Tibial artery (tissue), 4 donors: ENCODE measurements at places on chromosomes 4 and X.
A peak's percentile ranks its signal among the peaks of the same experiment; 100 is the strongest.

- no peak for DNase-seq
Measured at GRCh38 chrX:42000836-42001235, 77.5 kb upstream of the CASK start.

DNA sequence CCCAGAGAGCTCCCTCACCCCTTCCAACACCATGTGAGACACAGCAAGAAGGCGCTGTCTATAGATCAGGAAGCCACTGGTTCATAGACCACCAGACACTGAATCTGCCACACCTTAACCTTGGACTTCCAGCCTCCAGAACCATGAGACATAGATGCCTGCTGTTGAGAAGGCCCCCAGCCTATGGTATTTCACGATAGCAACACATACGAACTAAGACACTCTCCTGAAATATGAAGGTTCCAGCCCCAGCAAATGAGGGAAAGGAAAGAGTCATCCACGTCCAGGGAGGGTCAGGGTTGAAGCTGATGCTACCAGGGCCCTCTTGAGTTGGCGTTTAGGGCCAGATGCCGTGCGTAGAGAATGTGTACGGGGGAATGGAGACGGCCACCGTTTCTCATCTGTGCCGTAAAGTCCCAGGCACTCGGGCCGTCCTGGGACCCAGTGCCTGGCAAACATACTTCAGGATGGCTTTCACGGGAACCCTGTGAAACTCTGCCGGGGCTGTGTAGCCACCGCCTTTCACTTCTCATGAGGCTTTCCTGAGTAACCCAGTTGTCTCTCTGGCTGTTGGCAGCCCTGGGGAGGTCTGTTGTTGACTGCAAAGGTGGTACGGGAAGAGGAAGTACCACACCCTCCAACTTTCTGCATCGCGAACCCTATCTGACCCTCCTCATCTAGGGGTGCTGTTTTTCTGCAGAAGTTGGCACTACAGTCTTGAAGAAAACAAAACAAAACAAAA lies 17.7 kb upstream of the P2RY8 start:
- no peak for DNase-seq

DNA sequence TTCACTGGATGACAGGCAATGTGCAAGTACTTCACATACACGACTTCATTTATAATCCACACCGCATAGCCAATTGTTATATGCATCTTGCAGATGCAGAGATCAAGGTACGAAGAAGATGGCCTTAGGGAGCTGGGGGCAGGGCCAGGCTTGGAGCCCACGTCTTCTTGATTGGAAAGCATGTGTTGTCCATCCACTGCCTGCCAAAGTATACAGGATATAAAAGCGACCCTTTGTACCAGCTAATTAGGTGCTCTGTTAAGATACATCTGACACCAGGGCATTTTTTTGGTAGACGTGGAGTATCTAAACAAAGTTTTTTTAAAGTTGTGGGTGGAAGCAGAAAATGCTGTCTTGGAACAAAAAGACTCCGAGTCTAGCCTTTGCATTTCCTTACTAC lies 1.4 kb downstream of the C4orf36 start:
- DNase-seq = no peak

- no peak for DNase-seq
Measured at GRCh38 chr4:134691915-134692314, 490.3 kb upstream of the PABPC4L start.

- no peak for DNase-seq
Measured at GRCh38 chrX:69969460-69969859, 80.3 kb downstream of the AWAT2 start.

- DNase-seq = peak; percentile 57
Measured at GRCh38 chr4:1245481-1246051, 3.4 kb downstream of the CTBP1 start.

- no peak for DNase-seq
Measured at GRCh38 chrX:66045894-66046293, 6.0 kb upstream of the VSIG4 start.

DNA sequence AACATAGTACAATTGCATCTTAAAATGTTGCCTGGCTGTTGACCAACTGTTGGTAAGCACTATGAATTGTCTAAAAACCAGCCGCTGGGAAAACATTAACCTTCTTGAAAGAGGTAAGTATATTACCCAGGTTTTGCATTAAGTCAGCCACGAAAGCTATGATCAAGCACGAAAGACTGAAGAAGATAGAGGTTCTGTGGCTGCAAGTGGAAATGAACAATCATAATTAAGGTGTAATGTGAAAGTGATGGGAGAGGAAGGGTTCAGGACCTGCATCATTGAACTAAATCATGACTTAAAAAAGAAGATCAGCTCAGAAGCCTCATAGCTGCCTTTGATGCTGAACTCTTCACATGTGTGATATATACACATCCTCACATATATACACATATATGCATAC lies 341.0 kb downstream of the NR3C2 start:
- no peak for DNase-seq

DNA sequence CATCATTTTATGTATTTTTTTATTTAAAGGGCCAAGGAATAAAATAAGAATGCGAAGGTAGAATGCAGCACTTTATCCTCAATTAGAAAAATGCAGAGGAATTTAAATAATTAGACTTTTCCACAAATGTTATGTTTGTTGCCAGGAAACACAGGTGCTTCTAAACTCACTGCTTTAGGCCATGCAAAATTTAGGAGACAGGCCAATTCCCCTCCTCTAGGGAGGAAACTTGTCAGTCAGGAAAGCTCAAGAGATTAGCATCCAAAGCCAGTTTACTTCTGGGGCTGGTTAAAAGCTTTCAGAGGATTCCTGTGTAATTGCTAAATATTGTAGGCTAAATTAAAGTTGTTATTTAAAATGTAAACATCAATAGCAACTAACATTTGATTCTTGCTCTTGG lies 124.5 kb downstream of the DMD start:
- no peak for DNase-seq

DNA sequence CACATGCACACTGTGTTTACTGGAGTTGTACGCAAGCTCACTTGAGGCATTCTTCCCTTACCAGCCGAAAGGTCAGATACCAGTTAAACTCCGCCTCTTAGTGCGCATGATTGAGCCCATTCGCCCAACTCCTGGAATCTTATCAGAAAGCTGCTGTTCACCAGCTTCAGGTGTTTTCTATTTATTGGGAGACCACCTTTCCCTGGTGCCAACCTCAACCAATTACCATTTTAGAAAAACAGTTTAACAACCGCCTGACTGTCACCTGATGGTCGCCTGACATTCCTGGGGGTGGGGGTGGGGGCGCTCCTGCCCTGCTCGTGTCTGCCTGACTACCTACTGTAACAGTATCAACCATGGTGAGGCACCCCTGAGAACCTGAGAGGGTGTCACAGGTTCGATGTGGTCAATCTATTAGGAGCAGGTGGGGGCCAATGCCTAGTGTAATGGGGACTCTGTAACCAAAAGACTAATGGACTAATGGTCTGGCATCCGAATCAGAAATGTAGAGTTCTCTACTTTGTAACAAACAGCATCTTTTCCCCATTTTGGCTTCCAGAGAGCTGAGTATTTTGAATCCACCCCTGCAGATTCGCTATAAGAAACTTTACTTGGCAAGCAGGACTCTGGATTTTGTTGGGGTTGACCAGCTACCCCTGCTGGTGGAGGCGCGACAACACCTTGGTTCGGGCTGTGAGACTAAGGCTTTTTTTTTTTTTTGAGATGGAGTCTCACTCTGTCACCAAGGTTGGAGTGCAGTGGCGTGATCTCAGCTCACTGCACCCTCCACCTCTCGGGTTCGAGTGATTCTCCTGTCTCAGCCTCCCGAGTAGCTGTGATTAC lies 58.2 kb upstream of the ZNF157 start:
- DNase-seq = no peak

DNA sequence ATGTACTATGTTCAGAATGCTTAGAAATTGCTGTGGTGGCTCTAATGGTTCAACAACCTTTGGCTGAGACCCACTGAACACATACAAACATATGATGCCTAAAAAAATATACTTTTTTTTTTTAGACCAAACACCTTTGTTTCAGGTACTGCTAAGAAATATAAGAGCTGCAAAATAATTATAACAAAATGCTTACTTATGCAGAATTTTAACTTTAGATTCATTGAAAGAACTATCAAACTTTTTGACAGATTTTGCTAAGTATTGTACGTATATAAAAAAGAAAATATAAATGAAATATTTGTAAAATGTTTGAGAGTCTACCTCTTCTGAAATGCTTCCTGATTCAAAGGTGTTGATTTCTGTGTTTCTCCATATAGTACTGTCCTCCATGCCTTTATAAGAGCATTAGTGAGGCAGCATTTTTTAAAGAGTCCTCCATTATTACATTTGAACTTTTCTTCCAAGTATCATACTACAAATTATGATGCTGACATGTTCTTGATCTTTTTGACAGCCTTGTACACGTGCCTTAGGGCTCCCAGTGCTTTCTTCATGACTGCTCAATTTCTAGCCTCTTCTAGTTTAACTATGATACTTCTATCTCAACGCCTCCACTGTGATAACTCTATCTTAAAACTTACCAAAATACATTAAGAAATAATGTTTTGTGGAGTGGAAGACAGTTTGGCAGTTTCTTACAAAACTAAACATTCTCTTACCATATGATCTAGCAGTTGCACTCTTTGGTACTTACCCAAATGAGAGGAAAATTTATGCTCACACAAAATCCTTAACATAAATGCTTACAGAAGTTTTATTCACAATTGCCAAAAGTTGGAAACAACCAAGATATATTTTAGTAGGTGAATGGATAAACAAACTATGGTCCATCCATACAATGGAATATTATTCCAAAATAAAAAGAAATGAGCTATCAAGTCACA lies 212.2 kb upstream of the MAB21L2 start:
- no peak for DNase-seq

GRCh38 chr4:31370866-31371465 lies 650.8 kb downstream of the PCDH7 start:
- no peak for DNase-seq

GRCh38 chr4:82898322-82899243 lies 2.0 kb upstream of the THAP9 start:
- peak; percentile 27 for DNase-seq

DNA sequence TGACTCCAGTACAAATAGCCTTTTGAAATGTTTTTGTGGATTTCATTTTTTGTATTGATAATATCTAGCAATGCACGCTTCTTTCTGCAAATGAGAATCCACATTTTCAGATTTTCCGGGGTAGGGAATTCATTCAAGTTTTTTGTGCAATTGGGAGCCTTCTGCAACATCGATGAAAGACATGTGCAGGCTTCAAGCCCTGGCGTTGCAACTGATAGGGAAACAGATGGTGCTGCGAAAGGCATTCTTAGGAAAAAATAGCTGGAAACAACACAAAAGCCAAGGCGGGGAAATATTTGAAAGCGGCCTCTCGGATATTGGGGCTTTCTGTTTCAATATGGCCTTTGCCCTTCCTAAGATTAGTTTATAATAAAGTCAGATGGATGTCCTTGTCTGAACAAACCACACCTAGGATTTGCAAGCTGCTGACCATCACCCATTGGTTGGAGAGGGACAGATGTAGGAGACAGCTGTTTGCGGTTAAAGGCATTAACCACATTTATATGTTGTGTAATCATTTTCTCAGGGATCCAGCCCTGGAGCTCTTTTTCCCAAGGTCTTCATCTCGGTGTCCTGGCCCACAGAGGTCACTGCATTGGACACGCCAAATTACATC lies 136.5 kb downstream of the PRKX start:
- no peak for DNase-seq

- no peak for DNase-seq
Measured at GRCh38 chr4:15381806-15382338, 46.0 kb upstream of the C1QTNF7 start.

DNA sequence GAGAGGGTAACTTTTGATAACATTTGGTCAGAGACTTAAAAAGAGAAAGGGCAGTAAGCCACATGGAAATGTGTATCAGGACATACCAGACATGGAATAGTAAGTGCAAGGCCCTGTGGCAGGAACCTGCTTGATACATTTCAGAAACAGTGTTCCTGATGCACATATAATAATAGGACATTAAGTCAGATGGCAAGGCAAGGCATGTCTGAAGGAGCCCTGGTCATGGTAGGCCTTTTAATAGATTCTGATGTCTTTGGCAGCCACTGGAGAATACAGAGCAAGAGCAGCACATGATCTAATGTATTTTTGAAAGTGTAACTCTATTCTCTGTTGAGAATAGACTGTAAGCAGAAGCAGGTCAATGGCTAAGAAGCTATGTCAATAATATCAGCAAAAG lies 279.7 kb downstream of the CAMK2D start:
- DNase-seq = no peak

GRCh38 chrX:87045352-87045751 lies 472.2 kb upstream of the KLHL4 start:
- DNase-seq = no peak

DNA sequence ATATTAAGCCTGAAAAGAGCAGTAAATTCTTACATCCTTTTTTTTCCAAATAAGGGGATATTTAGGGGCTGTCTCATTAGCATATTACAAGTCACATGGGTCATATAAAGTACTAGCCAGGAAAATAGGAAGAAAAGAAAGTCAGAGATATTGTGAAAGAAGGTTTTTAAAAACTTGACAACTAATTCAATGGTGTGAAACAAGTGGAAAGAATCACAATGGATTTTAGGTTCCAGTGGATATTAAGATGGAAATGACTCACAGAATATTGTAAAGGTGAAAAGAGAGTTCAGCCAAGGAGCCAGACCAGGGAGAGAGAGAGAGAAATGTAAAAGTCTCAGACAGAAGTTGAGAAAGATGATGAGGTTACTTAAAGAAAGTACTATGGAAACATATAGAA lies 297.2 kb downstream of the IQCM start:
- DNase-seq = no peak

GRCh38 chrX:151920530-151920929 lies 7.8 kb downstream of the MAGEA4 start:
- no peak for DNase-seq

DNA sequence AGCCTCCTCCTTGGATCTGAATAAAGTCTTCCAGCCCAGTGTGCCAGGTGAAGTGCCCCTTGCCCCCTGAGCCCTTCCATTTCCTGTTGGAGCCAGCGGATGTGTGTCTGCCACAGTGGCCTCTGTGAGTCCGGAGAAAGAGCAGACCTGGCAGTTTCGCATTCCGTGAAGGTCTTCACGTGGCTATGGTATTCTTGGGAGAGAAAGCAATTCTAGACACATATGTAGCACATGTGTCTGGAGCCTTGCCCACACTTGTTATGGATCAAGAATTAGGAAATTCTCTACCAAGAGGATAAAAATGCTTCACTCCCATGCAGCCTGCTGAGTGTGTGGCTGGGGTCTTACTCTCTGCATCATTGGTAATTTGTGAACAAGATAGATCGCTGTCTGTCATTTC lies 130.9 kb downstream of the REPS2 start:
- DNase-seq = no peak

GRCh38 chr4:168562041-168562571 lies 65.3 kb downstream of the PALLD start:
- no peak for DNase-seq

DNA sequence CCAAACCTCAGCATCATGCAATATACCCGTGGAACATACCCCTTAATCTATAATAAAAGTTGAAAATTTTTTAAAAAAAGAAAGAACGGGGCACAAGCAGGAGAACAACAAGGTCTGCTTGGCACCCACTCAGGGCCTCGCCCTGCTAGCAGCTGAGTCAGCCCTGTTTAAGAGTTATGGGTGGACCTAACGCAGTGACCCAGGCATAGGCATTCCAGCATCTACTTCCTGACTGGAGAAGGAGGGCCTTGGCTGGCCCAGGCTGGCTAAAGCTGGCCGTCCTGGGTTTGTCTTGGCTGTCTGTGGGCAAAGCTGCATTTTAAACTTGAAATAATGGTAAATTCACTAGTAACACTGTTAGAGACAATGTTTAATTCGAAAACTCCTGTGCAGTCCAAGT lies 236.7 kb upstream of the PGRMC2 start:
- DNase-seq = peak; percentile 90

GRCh38 chr4:183936047-183936446 lies 30.9 kb downstream of the STOX2 start:
- DNase-seq = no peak

GRCh38 chrX:46488712-46489111 lies 56.5 kb downstream of the ZNF674 start:
- DNase-seq = no peak
